ENCODE measurements at places on chromosomes 16 and 17.
A peak's percentile ranks its signal among the peaks of the same experiment; 100 is the strongest.

DNA sequence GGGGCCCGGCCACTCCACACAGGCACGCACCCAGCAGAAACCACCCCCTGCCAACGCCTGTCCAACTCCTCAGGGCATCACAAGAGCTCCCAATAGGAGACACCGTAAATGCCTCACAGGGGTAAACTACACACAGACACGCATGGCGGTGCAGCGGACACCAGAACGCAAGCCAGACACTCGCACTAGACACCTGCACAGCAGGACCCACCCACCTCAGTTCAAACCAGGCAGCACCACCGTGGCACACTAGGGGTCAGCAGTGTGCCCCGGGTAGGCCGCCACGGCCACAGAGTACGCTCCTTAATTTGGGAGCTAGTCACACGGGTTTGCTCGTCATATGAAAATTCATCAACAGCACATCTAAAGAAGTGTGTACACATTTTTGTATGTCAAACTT, 3.4 kb downstream of the SLC38A10 start:
- peak; percentile 62 for DNase-seq

GRCh38 chr17:76707985-76708807, 2.6 kb downstream of the MXRA7 start:
- DNase-seq, result no peak

- DNase-seq, result peak; percentile 57
Measured at GRCh38 chr16:23435500-23435899, 17.5 kb downstream of the COG7 start.

DNA sequence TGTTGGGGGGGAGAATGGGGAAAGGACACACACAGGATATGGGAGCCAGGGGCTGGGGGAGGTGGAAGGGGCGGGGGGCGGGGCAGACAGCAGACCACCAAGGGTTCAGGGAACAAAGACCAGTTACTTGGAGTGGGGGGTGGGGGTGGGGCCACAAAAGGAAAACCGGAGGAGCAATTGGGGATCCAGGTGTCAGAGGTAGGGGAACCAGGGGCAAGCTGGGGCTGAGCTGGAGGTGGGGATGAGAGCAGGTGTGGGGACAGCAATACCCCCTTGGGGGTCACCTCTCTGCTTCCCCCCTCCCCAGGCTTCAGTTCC, 1.4 kb upstream of the ORAI3 start:
- DNase-seq, result no peak

GRCh38 chr17:56595831-56596690, 2.6 kb downstream of the NOG start:
- no peak for DNase-seq

GRCh38 chr16:49698931-49699840, 156.7 kb downstream of the ZNF423 start:
- DNase-seq, result peak; percentile 96

DNA sequence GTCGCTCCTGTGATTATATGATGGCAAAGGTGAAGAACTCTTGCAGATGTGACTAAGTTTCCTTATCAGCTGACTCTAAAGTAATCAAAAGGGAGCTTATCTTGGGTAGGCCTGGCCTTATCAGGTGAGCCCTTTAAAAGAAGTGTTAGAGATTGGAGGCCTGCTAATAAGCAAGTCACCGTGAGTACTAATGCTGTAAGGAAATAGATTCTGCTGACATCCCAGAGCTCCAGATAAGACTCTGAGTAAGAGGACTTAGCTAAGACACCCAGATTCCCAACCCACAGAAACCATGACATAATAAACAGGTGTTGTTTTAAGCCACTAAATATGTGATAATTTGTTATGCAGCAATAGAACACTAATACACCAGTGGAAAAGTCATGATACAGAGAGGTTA, 99.9 kb upstream of the FAM20A start:
- DNase-seq, result no peak

- peak; percentile 55 for DNase-seq
Measured at GRCh38 chr16:87602001-87602775, at the start of gene JPH3. JPH3 (plus strand) TSS chr16:87602508; CDS start chr16:87603147, 639 bp downstream.

GRCh38 chr16:88868974-88869672, 2.7 kb upstream of the PABPN1L start:
- DNase-seq, result no peak

DNA sequence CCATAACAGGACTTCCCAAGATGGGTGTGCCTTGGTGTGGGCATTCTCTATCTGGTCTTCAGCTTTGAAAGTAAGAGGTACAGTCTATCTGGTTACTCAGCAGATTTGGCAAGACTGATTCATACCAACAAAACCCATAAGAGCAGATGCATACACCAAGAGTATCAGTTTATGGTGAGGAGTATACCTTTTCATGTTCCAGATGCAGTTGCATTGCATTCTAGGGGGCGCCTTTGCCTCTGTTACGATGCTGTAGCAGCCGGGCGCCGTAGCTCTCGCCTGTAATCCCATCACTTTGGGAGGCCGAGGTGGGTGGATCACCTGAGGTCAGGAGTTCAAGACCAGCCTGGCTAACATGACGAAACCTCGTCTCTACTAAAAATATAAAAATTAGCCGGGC, 31.1 kb upstream of the CARMIL2 start:
- DNase-seq, result no peak

- DNase-seq, result no peak
Measured at GRCh38 chr16:1776991-1777374, 4.0 kb upstream of the MRPS34 start.

DNA sequence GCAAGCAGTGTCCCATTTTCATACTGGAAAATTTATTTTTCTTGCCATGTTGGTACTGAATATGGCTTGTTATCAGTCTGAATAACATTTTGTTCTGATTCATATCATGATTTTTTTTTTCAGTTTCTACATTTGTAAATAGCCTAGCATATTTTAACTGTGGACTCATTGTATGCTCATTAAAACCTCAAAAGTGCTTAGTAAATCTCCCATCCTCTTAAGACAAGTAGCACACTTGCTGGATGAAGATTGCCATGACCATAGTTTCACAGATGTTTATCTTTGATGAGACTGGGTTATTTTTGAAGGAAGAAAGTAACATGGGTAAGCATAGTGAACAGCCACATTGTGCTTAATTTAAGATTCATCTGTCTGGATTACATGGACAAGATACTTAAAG, 878 bp downstream of the KRT10 start:
- DNase-seq, result no peak

- no peak for DNase-seq
Measured at GRCh38 chr17:16254773-16255400, 37.9 kb downstream of the PIGL start.

DNA sequence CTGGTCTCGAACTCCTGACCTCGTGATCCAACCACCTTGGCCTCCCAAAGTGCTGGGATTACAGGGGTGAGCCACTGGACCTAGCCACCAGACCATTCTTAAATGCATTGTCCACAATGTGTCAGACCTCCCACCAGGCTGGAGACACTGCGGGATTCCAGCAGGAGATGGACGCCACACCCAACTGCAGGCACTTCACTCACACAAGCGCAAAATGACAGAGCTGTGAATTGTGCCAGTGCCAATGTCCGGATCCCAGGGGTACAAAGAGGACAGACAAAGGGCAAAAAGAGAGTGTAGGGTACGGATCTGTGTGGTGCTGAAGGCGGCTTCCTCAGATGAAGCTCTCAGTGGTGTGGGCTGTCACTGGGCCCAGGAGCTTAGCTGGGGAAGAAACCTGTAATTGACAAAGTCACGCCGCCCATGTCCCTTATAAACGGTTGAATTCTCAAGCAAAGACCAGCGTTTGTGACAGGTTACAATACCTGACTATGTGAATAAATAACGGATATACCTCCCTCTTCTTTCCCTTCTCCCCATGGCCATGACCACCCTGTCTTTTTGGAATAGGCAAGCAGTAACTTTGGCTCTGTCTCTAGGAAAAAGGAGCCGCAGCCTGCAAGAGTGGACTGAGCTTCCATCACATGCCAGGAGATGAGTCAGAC, 40.0 kb downstream of the HS3ST3A1 start:
- DNase-seq, result no peak

GRCh38 chr17:30552994-30553566, 75.9 kb downstream of the GOSR1 start:
- no peak for DNase-seq

DNA sequence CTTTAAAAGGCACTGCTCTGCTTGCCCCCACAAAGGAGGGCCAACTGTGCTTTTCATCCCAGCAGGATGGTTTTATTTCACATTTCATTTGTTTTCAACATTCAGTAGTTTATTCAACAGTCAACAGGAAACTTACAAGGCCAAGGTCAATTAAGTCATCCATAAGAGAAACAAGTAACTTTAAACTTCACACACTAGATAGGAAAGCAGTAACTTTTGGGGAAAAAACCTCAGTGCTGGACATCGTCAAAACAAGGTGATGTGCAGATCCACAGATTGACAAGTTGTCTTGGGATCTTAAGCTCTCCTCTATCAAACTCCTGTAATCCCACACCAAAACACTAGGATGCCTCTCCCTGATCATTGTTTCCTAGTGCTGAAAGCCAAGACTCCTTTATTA, 18.5 kb downstream of the NFE2L1 start:
- DNase-seq, result no peak

DNA sequence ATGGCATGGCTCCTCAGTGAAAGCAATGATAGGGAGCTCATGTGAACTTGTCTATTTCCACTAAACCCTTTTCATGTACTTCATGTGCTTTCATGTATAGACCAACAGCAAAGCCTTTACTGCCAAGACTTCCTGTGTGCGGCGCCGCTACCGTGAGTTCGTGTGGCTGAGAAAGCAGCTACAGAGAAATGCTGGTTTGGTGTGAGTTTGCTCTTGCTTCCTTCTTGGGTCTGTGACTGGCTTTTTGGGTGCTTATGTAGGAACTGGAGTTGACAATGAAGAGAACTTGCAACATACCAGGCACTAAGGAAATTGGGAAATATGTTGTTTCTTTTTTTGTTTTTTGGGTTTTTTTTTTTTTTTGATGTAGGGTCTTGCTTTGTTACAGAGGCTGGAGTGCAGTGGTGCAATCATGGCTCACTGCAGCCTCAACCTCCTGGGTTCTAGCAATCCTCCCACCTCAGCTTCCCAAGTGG, 5.7 kb downstream of the SNX11 start:
- no peak for DNase-seq

GRCh38 chr17:15377616-15378015, 36.2 kb upstream of the TEKT3 start:
- no peak for DNase-seq

DNA sequence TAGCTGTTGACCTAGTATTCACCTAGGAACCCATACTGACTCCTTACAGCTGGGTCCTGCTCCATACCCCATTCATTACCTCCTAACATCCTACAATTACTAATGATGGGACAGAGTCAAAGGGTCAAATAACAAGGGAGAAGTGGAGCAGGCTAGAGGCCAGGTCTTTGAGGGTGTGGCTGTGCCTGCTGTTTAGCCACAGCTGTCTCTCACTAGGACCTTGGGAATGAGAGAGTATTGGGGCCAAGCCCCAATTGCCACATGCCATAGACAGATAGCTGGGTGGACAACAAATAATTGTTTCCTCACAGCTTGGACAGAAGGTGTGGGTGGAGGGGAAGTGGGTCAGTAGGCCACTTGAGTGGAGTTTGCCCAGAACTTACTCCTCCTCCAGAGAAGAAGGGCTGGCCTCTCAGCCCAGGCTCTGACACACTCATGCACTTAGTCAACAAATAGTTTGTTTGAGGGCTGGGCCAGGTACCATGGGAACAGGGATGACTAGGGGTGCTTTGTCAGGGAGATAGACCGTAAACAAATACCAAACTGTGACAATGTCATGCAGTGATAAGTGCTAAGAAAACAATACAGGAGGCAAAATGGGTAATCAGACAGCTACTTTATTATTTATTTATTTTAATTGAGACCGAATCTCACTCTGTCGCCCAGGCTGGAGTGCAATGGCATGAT, 10.2 kb upstream of the CENPT start:
- peak; percentile 94 for DNase-seq

DNA sequence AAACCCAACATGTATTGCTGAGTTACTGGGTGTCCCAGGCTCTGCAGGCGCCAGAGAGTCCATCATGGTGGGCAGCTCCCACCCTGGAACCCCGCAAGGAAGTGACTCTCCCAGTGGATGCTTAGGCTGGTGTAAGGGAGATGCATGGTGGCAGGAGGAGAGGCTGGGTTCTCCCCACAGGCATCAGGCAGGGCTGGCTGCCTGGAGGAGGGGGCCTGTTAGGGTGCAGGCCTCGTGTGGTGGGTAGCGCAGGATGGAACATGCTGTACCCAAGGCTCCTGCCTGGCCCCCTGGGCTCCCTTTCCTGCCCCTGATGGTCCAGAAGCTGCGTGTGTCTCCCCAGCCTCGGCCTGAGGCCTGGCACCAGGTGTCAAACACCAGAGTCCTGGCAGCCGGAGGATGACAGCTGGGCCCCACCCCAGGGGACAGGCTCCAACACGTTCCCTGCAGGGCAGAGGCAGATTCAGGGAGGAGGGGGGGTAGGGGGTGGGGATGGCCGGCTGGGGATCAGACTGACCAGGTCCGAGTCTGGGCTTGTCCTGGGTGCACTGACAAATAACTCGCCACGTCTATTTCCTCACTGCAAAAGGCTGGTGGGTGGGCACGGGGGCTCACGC, 40.2 kb upstream of the CIBAR2 start:
- peak; percentile 29 for DNase-seq

DNA sequence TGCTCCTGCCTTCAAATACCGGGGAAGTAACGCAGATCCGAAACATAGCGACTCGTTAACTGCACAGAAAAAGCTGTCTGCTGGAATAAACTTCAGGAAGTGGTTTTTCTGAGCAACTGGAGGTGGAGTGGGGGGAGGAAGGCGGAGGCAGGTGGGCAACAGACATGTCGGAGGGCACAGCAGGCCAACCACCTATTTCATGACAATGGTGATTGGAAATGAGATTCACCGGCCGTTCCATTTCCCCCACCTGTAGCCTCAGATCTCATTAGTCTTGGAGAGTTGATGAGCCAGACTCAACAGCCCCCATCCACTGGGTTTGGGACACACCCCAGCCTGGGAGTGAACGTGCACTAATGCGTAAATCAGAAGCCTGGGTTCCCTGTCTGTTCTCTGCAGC, 7.7 kb upstream of the PECAM1 start:
- DNase-seq, result no peak

- DNase-seq, result no peak
Measured at GRCh38 chr17:58281511-58282011, 826 bp upstream of the MPO start.

- no peak for DNase-seq
Measured at GRCh38 chr17:63644846-63645245, 22.6 kb downstream of the MAP3K3 start.

GRCh38 chr17:35467824-35468223, 19.3 kb upstream of the SLFN13 start:
- DNase-seq, result no peak

DNA sequence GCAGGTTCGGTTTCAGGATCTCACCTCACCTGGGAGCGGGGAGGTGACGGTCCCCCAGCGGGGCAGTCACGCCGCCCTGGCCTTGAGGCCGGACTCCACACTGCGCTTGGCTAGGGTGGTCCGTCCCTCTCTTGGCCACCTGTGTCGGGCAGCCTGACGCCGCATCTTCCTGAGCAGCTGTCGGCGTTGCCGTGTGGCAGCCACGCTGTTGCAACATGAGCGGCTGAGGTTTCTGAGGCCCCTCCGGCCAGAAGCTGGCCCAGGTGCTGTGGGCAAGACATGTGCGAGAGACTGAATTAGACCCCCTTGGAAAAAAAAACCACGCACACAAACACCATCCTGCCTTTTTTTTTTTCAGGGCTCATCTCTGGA, 49.2 kb downstream of the IRF8 start:
- no peak for DNase-seq
